ENCODE measurements at places on chromosomes 1 and 21. TPM values are rescaled to one million over a fixed set of nuclear protein-coding genes. Genes with fewer than 3 reads are reported as not detected.

B3GALT2 gene
- polyA plus RNA-seq, result 1.2 TPM

DNA sequence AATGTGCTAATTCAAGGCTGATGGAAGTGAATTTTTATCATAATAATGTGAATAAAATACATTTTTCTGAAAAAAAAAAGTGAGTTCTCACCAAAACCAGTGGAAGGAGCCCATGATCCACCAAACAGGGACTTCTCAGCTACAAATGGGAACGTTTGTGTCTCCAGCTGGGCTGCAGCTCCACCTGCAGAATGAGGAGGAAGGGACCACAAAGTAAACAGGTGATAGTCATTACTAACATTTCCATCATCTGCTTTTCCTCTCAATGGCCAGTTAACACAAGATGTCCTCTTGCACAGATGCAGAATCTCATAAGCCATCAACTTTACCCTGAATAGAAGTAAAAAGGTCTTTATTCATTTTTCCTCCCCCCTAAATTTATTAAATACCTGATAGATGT, 246.2 kb downstream of the MRPL39 start:
- no peak for DNase-seq
- no peak overlapping the region for H3K4me3 ChIP-seq
- no peak overlapping the region for H3K27ac ChIP-seq
- 0 out of 2 replicates have a peak, but pooled peaks cover 3% of the 10 kb centered on the region for H3K36me3 ChIP-seq

- peak; percentile 82 for DNase-seq
- H3K27ac ChIP-seq, result peak overlapping the region; percentile 95
- H3K27me3 ChIP-seq, result no peaks in the 10 kb centered on the region
- H3K4me3 ChIP-seq, result no peak overlapping the region
- no peaks in the 10 kb centered on the region for H3K36me3 ChIP-seq
These were observed 70.2 kb downstream of the DNM3 start for GRCh38 chr1:171911506-171911905.

DNA sequence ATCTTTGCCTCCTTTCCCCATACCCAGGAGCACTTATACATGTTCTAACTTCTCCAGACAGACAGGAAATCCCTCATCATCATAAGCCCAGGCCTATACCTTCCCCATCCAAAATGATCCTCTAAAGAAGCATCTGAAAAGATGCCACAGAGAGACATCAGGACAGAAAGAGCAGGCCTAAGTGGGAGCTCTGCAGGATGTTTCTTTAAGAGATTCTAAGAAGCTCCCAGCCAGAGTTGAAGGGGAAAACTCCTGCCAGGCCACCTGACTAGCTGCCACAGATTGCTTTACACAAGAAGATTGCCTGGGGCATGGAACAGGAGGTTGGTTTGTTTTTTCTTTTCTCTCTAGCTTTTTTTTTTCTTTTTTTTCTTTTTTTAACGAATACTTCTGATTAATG, 275.8 kb downstream of the VAV3 start:
- no peaks in the 10 kb centered on the region for H3K36me3 ChIP-seq
- peak; percentile 38 for DNase-seq
- H3K27me3 ChIP-seq, result no peaks in the 10 kb centered on the region
- no peak overlapping the region for H3K27ac ChIP-seq
- H3K4me3 ChIP-seq, result no peak overlapping the region
- peaks cover 18% of the 10 kb centered on the region for H3K4me1 ChIP-seq

GRCh38 chr1:17102232-17102631, 17.0 kb downstream of the PADI2 start:
- DNase-seq, result no peak
- H3K27me3 ChIP-seq, result no peaks in the 10 kb centered on the region
- H3K27ac ChIP-seq, result no peak overlapping the region

IGFN1 gene
- not detected for polyA plus RNA-seq

BSND gene
- polyA plus RNA-seq, result 0.50 TPM

- H3K4me3 ChIP-seq, result no peak overlapping the region
- no peak for DNase-seq
- H3K4me1 ChIP-seq, result no peaks in the 10 kb centered on the region
- H3K36me3 ChIP-seq, result no peaks in the 10 kb centered on the region
- H3K27ac ChIP-seq, result no peak overlapping the region
These were observed 56.2 kb downstream of the LACTBL1 start for GRCh38 chr1:22916471-22916820.

GRCh38 chr1:93714356-93714755, 32.7 kb upstream of the BCAR3 start:
- DNase-seq, result no peak
- no peaks in the 10 kb centered on the region for H3K36me3 ChIP-seq
- no peak overlapping the region for H3K27ac ChIP-seq
- no peaks in the 10 kb centered on the region for H3K27me3 ChIP-seq
- no peak overlapping the region for H3K4me3 ChIP-seq

DNA sequence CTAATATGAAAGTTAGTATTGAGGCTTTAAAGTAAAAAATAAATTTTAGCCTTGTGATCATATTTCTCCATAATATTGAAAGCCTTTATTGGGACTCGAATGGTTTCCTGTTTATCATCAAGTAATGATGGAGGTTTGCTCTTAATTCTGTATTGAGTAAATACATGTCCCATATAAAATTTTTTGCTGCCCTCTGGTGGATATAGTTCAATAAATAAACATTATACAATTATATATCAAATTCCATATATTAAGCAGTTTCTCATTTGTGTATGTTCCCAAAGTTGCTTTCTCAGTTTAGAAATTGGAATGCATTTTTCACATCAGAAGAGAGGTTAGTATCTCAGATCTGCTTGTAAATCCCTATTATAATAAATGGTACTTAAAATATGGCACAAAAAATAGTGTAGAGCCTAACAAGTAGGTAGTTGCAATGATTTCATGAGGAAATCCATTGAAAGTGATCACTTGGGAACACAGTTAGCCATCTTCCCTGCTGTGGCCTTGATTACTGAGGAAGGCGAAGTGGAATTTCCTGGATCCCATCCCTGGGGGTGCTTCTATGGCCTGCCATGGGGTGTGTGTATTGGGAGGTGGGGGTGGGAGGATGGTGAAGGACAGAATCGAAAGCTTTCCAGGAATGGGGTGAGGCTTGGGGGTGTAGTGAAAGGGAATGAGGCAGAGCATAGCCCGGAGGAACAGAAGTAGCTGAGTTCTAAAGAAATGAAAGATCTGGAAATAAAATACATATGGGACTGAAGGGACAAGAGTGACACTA, 84.1 kb upstream of the C21orf91 start:
- peak overlapping the region; percentile 40 for H3K27ac ChIP-seq
- H3K4me3 ChIP-seq, result no peak overlapping the region
- peak; percentile 39 for DNase-seq
- peaks cover 41% of the 10 kb centered on the region for H3K4me1 ChIP-seq
- H3K27me3 ChIP-seq, result no peaks in the 10 kb centered on the region

GRCh38 chr1:164624400-164624799, 65.4 kb downstream of the PBX1 start:
- H3K27ac ChIP-seq, result no peak overlapping the region
- H3K4me3 ChIP-seq, result no peak overlapping the region
- H3K27me3 ChIP-seq, result no peaks in the 10 kb centered on the region

DNA sequence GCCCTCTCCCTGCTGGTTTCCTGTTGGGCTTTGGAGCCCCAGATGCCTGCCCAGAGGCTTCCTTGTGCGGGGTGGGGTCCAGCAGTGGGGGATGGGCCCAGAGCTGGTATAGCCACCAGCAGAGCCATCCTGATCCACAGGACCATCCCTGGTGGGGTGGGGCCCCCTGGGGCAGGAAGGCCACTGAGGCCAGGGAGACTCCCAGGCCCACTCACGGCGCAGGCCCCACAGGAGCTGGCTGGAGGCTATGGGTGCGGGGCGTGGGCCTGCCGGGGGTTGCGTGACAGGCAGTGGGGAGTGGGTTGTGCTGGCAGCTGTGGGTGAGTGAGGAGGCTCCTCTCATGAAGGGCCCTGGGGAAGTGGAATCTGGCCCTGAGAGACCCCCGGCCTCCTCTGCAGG, 5.7 kb downstream of the LRRC3 start:
- H3K27ac ChIP-seq, result no peak overlapping the region
- no peaks in the 10 kb centered on the region for H3K4me1 ChIP-seq
- no peaks in the 10 kb centered on the region for H3K36me3 ChIP-seq
- no peak overlapping the region for H3K4me3 ChIP-seq
- no peaks in the 10 kb centered on the region for H3K27me3 ChIP-seq

HHAT gene
- polyA plus RNA-seq, result 0.17 TPM

LDLRAD1 gene
- not detected for polyA plus RNA-seq

DNA sequence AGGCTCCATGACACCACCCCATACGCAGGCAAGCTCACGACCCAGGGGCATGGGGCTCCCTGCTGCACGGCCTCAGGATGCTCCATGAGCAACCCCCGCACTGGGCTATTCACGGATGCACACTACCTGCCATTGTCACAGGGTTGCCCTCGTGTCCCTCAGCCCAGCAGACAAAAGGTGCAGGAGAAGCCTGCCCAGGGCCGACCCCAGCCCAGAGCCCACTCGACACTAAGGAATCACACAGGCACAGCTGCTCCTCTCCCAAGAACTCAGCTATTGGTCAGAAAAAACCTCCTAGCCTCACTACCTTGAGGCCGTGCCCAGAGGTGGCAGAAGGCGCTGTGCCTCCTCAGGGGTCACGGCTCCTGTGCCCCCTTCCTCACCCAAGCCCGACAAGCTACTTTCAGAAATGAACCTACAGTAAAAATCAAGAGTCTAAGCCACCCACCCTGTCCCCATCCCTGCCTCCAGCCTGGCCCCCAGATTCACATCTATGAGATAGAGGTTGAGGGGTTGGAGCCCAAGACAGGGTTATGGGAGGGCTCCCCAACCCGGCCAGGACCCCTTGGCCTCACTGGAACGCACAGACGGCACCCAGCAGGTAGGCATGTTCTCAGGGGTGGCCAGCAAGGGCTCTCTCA, 6.4 kb upstream of the SPATC1L start:
- DNase-seq, result no peak
- H3K4me3 ChIP-seq, result no peak overlapping the region
- H3K27ac ChIP-seq, result no peak overlapping the region
- H3K36me3 ChIP-seq, result no peaks in the 10 kb centered on the region
- peaks cover 6% of the 10 kb centered on the region for H3K4me1 ChIP-seq

GRCh38 chr1:29870621-29871020, 634.3 kb downstream of the PTPRU start:
- H3K27ac ChIP-seq, result no peak overlapping the region
- H3K36me3 ChIP-seq, result no peaks in the 10 kb centered on the region
- no peaks in the 10 kb centered on the region for H3K4me1 ChIP-seq
- H3K4me3 ChIP-seq, result no peak overlapping the region

Data from GM23338 (cell line).